Right kidney (tissue), 9 donors: ENCODE measurements at places on chromosomes 6 and 20.

DNA sequence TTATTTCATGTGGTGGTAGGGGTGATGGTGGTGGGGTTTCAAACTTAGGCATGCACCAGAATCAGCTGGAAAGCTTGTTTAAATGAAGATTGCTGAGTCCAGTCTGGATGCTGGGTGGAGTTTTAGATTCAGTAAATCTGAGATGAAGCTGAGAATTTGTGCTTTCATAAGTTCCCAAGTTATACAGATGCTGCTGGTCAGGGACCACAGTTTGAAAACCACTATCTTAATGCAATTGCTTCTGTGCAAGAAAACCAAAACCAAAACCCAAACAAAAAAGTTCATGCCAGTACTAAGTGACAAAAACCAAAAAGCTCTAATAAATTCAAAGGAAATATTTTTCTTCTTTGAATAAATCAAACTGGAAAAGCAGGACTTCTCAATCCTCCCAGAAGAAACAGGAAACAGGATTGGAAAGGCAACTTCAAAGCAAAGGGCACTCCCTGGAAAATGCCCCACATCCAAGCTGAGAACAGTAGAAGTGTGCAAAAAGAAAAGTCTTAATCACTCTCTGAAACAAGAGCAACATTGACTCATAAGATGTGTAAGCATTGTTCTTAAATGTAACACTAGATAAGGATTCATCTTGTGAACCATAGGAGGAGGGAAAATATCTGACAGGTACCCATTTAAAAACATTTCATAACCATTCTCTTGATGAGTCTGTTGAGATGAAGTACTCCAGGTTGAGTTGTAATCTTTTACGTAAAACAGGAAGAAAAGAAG, 481.5 kb upstream of the HSF2 start:
- DNase-seq = no peak

DNA sequence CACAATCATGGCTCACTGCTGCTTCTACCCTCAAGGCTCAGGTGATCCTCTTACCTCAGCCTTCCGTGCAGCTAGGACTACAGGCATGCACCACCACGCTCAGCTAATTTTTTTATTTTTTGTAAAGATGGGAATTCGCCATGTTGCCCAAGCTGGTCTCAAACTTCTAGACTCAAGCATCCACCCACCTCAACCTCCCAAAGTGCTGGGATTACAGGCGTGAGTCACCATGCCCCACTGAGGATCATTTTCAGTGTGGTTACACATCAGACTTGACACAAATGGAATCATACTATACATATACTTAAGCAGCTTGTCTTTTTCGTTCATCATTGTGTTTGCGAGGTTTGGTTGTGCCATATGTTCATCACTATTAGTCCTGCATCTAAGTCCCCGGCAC, 26.6 kb downstream of the ZC3H12D start:
- DNase-seq = no peak

GRCh38 chr6:111871725-111872400, 1.4 kb downstream of the FYN start:
- DNase-seq = peak; percentile 78

- DNase-seq = peak; percentile 15
Measured at GRCh38 chr6:167244064-167244960, 46.8 kb upstream of the UNC93A start.

GRCh38 chr6:150142097-150142669, 661 bp upstream of the PPP1R14C start:
- no peak for DNase-seq

DNA sequence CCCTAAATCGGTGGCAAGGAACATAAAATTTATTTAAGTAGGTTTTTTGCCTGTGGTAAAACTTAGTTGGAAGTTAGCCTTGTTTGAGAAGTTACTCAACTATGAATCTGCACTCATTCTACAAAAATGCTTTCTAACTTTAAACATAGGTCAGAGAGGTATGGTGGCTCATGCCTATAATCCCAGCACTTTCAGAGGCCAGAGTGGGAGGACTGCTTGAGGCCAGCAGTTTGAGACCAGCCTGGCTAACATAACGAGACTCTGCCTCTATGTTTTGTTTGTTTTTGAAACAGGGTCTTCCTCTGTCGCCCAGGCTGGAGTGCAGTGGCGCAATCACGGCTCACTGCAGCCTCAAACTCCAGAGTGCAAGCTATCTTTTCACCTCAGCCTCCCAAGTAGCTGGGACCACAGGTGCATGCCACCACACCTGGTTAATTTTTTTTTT, 16.2 kb downstream of the USP49 start:
- DNase-seq = no peak

- no peak for DNase-seq
Measured at GRCh38 chr6:209432-210103, 82.7 kb upstream of the DUSP22 start.

- DNase-seq = no peak
Measured at GRCh38 chr6:70616728-70617260, 50.1 kb downstream of the SDHAF4 start.

DNA sequence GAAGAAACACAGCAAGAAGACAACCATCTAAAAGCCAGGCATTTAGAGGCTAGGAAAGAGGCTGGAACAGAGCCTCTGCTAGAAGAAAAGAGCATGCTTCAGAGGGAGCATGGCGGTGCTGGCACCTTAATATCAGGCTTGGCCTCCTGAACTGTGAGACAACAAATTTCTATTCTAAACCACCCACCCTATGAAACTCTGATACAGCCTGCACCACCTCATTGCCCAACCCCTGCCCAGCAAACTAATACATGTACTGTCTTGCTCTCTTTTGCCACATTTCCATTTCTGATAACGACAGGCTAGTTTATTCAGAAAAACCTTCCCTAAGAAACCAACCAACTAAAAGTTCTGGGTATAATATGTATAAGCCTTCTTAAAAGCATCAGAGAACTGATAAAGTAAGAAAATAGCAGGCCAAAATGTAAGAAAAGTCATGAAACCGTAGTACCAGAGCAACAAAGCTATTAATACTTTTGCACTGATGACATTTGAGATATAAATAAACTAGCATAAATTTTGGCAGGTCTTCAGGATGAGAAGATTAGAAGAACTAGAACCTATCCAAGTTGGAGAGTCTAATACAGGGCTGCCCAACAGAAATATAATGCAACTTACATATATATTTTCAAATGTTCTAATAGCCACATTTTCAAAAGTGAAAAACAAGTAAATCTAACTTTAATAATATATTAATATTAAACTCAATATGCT, 184.7 kb upstream of the HSF2 start:
- DNase-seq = no peak

DNA sequence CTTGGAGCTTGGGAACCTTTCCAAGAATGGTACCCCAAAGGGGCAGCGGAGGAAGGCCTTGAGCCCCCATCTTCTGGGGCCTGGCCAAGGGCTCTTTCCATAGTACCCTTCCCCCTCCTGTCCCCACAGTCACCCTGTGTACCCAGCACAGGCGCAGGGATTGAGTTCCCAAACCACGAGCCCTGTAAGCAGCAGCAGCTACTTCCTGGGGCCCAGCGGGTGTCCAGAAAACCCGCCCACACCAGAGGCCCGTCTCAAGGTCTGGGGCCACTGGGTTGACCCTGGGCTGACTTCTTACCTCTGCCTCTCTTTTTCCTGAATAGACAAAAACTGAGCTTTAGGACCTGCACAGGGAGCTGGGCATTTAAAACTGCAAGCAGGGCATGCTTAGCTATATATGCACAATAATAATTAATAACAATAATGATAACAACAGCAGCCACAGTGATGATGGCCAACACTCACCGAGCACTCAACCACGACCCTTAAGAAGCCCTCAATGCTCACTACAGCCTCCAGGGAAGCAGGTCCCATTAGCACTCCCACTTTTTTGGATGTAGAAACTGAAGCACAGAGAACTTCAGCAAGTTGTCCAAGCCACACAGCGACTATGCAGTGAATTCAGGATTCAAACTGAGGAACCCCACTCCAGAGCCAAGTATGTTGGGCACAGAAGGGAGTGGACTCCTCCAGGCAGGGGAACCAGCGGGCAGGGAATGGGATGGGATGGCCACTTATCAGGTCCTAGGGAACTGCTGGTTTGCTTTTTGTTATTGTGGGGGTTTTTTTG, 14.5 kb downstream of the NOL4L start:
- no peak for DNase-seq
